ENCODE measurements at places on chromosomes 3 and 15.
A peak's percentile ranks its signal among the peaks of the same experiment; 100 is the strongest.

GRCh38 chr3:55826731-55827496 is 339.8 kb upstream of the WNT5A start:
- no peak for DNase-seq

DNA sequence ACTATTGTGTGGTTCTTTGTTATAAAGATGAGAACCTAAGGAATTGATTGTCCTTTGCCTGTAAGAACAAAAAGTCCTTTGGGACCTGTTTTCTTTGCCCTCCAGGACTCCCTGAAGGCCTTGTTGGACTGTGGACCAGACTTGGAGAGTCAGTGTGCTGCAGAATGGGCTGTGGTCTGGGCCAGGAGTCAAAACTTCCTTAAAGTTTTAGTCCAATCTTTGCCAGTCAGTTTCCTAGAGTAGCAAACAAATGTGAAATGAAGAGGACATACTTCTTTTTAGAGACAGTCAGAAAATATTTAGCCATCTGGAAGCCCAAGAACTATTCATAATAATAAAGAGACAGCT is 45.4 kb downstream of the PDE8A start:
- DNase-seq, result no peak

DNA sequence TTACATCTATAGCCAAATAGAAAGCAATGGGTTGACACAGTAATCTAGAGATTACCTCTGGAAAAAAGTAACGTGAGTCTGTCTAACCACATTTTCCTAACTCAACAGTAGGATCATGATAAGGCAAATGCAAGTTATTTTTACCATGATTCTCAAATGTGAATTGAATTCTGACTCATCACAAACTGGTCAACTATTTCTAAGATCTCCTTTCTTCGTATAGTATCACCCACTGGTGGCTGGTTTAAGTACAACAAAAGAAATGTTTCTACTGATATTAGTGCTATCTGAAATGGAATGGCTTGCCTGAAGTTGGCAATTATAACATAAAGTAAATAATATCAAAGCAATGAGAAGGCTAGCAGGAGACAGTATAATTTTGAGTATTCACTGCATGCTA is 102.2 kb downstream of the ABI3BP start:
- no peak for DNase-seq

DNA sequence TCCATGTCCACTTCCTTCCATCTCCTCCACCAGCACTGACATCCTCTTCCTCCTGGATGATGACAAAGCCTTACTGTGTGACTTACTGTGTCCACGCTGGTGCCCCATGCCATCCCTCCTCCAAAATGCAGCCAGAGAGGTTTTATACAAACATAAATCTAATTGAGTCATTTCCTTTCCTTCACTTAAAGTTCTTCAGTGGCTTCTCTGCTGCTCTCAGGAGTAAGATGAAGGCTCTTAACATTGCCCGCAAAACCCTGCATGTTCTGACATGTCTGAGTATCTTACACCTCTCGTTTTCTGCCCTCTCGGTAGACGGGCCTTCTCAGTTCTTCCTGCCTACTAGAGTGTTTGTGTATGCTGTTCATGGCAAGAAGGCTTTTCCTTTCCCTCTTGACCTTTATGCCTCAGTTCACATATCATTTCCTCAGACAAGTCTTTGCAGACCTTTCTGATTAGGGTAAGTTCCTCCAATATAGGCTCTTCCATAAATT is 175.5 kb downstream of the CFAP20DC start:
- no peak for DNase-seq

GRCh38 chr3:141100531-141101320 is 49.6 kb downstream of the SPSB4 start:
- DNase-seq, result no peak

- DNase-seq, result no peak
Measured at GRCh38 chr3:66991459-66991858, 6.6 kb upstream of the KBTBD8 start.

GRCh38 chr3:32882603-32883025 is 64.8 kb downstream of the TRIM71 start:
- DNase-seq, result no peak

- DNase-seq, result no peak
Measured at GRCh38 chr15:44186705-44187104, 8.4 kb downstream of the FRMD5 start.

DNA sequence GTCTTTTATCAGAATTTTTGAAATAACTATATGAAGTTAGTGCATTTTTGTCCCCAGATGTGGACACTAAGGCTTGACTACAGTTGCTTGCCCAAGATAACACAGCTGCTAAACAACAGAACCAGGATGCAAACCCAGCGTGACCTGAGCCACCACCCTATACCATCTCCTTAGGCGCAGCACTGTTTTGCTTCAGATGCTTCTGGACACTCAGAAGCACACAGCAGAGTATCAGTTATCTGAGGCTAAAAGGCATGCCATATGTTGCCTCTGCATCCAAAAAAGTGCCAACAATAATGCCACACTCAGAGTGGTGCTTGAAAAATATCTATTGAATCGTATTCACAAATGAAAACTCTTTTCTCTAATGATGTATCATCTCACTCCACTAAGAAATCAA is 24.5 kb downstream of the KCNMB2 start:
- no peak for DNase-seq

GRCh38 chr3:187098923-187099512 is 40.3 kb downstream of the RPL39L start:
- no peak for DNase-seq

DNA sequence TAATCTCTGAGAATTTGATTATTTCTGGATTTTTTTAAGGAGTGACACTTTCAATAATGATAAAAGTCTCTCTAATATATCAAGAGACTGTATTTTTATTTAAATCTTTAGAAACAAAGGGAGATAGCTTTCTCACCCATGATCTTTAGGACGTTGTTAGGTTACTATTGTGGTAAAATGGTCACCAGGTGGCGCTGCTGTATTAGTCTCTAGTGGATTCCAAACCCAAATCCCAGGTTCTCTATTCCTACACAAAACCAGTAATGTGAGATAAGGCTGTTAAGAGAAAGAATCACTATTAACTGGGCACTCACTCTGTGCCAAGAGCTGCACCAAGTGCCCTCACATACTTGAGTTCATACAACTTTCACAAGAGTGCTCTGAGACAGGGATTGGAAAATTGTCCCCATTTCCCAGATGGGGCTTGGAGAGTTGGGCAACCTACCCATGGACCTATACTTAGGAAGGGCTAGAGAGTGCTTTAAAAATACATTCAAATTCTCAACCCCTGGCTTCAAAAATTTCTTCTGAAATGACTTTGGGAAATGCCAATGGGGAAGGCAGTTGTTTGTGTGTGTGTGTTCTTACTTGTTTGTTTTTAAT is 593.4 kb upstream of the TGFBR2 start:
- DNase-seq, result peak; percentile 69

DNA sequence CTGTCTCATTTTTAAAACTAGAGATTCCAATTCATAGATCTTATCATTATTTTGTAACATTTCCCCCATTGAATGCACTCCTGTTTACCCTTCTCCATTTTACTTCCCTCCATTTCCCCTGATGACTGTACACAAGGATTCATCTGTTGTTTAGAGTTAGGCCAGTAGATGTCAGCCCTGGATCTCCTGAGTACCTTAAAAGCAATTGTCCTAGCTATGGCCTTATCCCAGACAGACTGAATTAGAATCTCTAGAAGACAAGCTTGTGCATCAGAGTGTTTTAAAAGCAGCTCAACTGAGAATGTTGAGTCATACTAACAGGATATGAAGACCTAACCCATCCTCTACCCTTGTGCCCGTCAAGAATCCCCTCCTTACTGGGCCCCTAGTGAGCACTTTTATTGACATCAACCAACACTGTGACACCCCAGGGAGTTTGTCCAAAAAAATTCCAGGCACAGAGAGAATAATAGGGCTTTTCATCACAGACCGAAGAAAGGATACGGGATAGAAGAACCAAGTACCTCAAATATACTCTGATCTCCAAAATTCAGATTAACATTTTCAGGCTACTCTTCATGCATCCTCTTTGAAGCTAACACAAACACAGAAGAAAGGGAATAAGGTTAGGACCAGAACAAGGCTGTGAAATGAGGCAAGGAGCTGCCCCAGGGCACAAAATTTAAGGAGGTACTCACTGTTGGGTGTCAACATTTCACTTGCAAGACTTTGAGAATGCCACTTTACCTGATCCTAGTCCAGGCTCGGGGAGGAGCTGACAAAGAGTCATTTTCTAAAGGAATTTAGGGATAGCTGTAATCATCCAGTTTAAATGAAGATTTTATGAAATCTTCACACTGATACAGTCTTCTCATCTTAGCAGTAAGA is 17.1 kb downstream of the ZBED2 start:
- DNase-seq, result no peak

DNA sequence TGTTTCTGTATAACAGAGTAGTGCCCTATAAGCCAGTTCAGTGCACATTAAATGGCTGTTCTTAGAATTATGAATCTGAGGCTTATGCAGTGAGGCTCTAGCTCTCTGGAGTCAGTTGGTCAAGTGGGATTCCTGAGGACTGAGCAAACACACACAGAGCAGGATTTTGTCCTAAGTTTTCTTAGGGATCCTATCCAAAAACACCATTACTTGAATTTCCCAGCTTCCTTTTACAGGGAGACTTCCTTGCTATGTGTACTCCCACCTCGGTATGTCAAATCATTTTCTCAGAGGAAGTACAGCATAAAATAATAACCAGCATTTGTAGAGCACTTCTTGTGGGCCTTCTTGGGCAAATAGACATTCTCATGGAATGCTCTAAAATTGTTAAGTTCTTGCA is 63.1 kb upstream of the GOLGA6B start:
- DNase-seq, result no peak

DNA sequence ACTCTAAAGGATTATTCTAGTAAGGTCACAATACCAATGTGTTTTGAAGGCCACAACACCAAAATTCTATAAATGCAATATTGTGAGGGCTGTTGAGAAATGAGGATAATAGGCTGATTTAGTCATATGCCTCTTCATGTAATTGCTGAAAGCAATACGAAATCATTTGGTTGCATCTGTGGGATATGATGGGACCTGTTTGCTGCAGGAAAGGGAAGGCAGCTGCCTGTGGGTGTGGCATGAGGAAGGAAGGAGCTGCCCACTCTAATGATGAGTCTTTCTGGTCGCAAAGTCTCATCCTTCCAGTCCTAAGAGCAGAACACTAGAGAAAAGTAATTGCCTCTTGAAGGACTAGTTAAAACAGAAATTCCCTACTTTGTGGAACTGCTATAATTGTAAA is 245.3 kb upstream of the ZPLD1 start:
- DNase-seq, result no peak

DNA sequence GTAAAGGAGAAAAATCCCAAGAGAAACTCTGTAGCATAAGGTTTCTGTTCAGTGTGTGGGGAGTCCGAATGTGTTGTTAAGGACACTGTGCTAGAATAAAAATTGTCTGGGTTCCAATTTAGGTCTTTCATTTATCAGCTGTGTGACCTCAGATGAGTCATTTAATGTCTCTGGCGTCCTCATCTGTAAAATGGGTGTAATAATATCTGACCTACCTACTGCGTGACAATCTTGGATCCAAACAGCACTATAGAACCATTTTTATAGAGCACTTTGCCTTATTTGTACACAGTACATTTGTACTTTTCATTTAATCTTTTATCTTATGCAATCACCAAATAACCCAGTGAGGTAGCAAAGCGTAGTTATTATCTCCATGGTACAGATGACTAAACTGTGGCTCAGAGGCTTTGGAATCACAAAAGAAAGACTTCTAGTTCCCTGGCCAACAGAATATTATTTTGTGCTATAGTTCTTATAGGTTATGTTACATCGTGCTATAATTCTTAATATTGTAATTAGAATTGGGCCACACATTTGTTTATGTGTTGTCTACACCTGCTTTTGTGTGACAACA is 46.6 kb upstream of the TNIK start:
- no peak for DNase-seq

- no peak for DNase-seq
Measured at GRCh38 chr15:68348606-68349005, 71.1 kb downstream of the FEM1B start.
